K562 (cell line): ENCODE measurements at places on chromosomes 2 and 18. TPM values are rescaled to one million over a fixed set of nuclear protein-coding genes. Genes with fewer than 3 reads are reported as not detected.

KCNG2 gene
- total RNA-seq: not detected in 2 replicates

RAD51AP2 gene
- total RNA-seq: not detected in 2 replicates

THSD7B gene
- not detected in 2 replicates for total RNA-seq

SPEG gene
- total RNA-seq: 6.0 and 8.7 TPM in 2 replicates

NOSTRIN gene
- total RNA-seq: 50.9 and 56.3 TPM in 2 replicates

C2orf76 gene
- 8.6 and 8.7 TPM in 2 replicates for total RNA-seq

NPAS2 gene
- 0.29 TPM in 1 of 2 replicates, not detected in the other for total RNA-seq

GTF2A1L gene
- total RNA-seq: not detected in 2 replicates

C1QL2 gene
- not detected in 2 replicates for total RNA-seq

CPO gene
- not detected in 2 replicates for total RNA-seq

CAPN13 gene
- not detected in 2 replicates for total RNA-seq

UGT1A5 gene
- not detected in 2 replicates for total RNA-seq

CKAP2L gene
- 17.6 and 18.6 TPM in 2 replicates for total RNA-seq

ASTL gene
- not detected in 2 replicates for total RNA-seq

IL1RL1 gene
- total RNA-seq: 0.44 and 1.0 TPM in 2 replicates

DHRS9 gene
- 0.27 and 0.49 TPM in 2 replicates for total RNA-seq

AMER3 gene
- not detected in 2 replicates for total RNA-seq

XIRP2 gene
- 0.07 TPM in 1 of 2 replicates, not detected in the other for total RNA-seq

ZNF804A gene
- 0.47 and 0.73 TPM in 2 replicates for total RNA-seq

GKN2 gene
- not detected in 2 replicates for total RNA-seq

CHRNG gene
- not detected in 2 replicates for total RNA-seq

POTEE gene
- total RNA-seq: 20.9 and 23.4 TPM in 2 replicates

AGXT gene
- 0.18 TPM in 2 replicates for total RNA-seq

FOXD4L1 gene
- total RNA-seq: 0.16 and 0.20 TPM in 2 replicates

EFR3B gene
- 0.09 TPM in 1 of 2 replicates, not detected in the other for total RNA-seq

EPHA4 gene
- total RNA-seq: 0.09 TPM in 2 replicates

ITPRIPL1 gene
- total RNA-seq: 8.9 and 9.0 TPM in 2 replicates

ARHGAP28 gene
- 5.2 and 6.1 TPM in 2 replicates for total RNA-seq

DUSP19 gene
- 3.5 and 4.7 TPM in 2 replicates for total RNA-seq

VIL1 gene
- 2.4 and 2.7 TPM in 2 replicates for total RNA-seq

MEP1B gene
- total RNA-seq: not detected in 2 replicates

PDE11A gene
- total RNA-seq: 5.7 and 6.0 TPM in 2 replicates

VWC2L gene
- total RNA-seq: not detected in 2 replicates

LYPD6B gene
- total RNA-seq: not detected in 2 replicates

CYP26B1 gene
- total RNA-seq: 0.13 and 0.36 TPM in 2 replicates

MMADHC gene
- total RNA-seq: 237 and 256 TPM in 2 replicates

EPG5 gene
- 9.0 and 9.1 TPM in 2 replicates for total RNA-seq

COPS7B gene
- total RNA-seq: 34.6 and 38.0 TPM in 2 replicates

PCARE gene
- total RNA-seq: not detected in 2 replicates

KIF5C gene
- 0.09 TPM in 2 replicates for total RNA-seq

CROCC2 gene
- total RNA-seq: not detected in 2 replicates

ZFAND2B gene
- total RNA-seq: 28.2 and 31.4 TPM in 2 replicates

PXDN gene
- total RNA-seq: 0.49 and 0.94 TPM in 2 replicates

INPP5D gene
- total RNA-seq: 4.3 and 5.6 TPM in 2 replicates

CIB4 gene
- not detected in 2 replicates for total RNA-seq
